ENCODE measurements at places on chromosomes 13 and 19.

- no peak for DNase-seq
Observed at GRCh38 chr19:50894478-50895356, 16.5 kb downstream of the KLK4 start.

- DNase-seq, result no peak
Observed at GRCh38 chr19:38361633-38362075, 12.7 kb upstream of the PSMD8 start.

GRCh38 chr13:88541994-88542393 lies 870.8 kb downstream of the SLITRK5 start:
- DNase-seq, result no peak

GRCh38 chr19:34666200-34666957 lies 10.6 kb downstream of the SCGB2B2 start:
- no peak for DNase-seq

GRCh38 chr13:53560556-53560955 lies 531.9 kb downstream of the OLFM4 start:
- no peak for DNase-seq

GRCh38 chr19:2970201-2970835 lies 7.0 kb upstream of the TLE6 start:
- no peak for DNase-seq

DNA sequence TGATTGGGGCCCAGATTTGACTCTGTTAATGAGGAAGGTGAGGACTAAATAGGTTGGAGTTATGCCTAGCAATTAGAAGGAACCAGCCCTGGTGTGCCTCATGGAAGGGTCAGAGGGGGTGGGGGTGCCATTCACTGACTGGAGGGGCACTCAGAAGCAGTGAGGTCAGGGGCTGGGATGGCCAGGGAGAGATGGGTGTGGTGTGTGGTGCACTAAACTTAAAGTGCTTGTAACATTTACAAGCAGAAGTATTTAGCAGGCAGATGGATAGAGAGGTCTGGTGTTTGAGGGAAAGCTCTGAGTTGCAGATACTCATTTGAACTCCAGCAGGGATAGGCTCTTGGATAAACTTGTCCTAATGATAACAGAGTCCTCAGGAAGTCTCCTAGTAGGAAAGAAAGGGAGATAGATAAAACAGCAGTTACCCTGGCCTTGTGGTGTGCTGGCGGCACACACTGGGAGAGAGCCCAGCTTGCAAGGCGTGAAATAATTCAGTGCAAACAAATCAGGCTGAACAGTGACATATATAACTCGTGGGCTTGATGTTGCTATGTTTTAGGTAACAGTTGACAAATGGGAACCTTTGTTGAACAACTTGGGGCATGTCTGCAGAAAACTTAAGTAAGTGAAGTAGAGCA lies 20.0 kb upstream of the UPF3A start:
- no peak for DNase-seq

DNA sequence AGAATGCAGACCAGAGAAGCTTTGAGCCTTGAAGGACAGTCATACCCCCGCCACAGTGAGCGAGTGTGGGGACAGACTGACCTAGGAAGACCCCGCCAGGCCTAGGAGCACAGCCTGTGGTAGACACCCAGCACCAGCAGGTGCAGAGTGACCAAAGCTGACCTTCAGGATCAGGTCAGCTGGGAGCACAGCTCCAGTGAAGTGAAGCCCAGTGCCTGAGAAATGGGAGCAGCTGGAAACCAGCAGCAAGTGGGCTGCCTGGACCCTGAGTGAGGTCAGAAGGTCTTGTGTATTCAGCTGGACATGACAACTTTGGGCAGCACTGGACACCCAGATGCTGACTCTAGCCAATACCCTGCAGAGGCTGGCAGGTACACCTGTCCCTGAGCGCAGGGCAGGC lies 268.9 kb downstream of the TEX29 start:
- no peak for DNase-seq

All from non-pigmented ciliary epithelial cell (primary cell).